HepG2 (cell line): ENCODE measurements at places on chromosomes 4 and X. TPM values are rescaled to one million over a fixed set of nuclear protein-coding genes. Genes with fewer than 3 reads are reported as not detected.

SPIN2B gene
- 8.7 and 10.4 TPM in 2 replicates for total RNA-seq

GDPD2 gene
- total RNA-seq: 0.04 TPM in 1 of 2 replicates, not detected in the other

PNMA6F gene
- total RNA-seq: not detected in 2 replicates

FGA gene
- 743 and 1,523 TPM in 2 replicates for total RNA-seq

GRCh38 chrX:136163689-136164088 is 16.4 kb downstream of the FHL1 start:
- no peak for DNase-seq

DNA sequence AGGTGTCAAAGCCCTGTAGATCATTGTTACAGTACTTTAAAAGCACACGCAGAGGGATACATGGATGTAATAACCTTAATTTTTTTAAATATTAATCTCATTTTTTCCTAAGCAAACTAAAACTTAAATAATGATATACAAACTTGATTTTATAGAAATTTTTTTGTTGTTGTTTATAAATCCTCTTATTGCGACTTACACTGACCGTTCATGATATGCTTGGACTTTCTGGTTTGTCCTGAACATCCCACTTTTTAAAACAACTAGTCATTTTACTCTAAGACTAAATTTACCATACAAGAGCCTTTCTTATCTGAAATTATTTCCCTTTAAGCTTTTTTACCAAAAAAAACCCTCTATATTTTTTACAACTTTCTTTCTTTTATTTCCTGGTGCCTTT is 2106.0 kb downstream of the PCDH7 start:
- no peak for DNase-seq

GRCh38 chr4:31324814-31325213 is 604.6 kb downstream of the PCDH7 start:
- no peak for DNase-seq

- DNase-seq: peak; percentile 20
Observed at GRCh38 chrX:53440621-53441517, 6.7 kb upstream of the HSD17B10 start.

DNA sequence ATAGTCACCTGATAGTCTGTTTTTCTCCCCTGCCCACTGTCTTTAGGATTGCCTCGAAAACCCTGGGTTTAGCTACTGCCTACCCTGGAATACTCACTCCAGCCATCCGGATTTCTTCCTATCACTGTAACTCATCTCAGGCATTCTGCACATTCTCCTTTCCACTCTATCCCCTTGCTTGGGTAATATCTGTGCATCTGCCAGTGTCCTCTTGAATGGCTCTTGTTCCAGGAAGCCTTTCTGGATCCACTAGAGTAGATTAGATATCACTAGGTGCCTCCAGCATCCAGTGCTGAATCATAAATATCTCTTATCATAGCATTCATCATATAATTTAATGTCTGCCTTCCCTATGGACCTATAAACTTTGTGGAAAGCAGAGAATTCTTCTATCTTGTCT is 17.1 kb upstream of the GALNT7 start:
- DNase-seq: no peak

DNA sequence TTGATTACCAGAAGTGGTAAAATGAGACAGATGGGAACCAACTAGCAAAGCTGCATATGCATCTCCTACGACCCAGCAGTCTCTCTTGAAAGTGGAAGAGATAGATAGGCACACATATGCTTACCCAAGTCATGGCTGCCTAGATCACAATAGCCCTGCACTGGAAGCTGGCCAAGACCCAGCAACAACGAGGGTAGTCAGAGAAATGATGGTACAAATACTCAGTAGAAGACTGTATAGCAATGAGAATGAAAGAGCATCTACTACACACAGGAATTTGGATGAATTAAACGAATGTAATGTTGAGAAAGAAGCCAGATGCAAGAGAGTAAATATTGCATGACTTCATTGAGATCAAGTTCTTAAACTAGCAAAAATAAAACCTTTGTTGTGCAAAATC is 100.3 kb upstream of the FAT1 start:
- peak; percentile 25 for DNase-seq

- no peak for DNase-seq
Observed at GRCh38 chr4:184978211-184978610, 40.1 kb upstream of the HELT start.

DNA sequence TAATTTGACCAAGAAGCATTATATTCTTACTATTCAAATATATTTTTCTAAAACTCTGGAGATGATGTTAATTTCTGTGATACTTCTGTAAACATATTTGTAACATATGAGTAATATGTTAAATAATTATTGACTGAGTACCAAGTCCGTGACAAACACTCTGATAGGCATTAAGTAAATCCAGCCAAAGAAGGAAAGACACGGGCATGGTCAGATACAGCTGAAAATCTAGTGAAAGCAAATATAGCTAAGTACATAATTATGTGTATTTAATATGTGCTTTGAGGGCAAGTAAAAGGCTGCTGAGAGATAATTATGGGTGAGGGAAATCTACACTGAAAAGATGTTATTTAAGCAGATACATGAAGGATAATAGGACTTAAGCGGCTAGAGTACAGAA is 1263.6 kb upstream of the ADGRL3 start:
- no peak for DNase-seq
